ENCODE measurements at places on chromosomes 16 and 17. TPM values are rescaled to one million over a fixed set of nuclear protein-coding genes. Genes with fewer than 3 reads are reported as not detected.

The ZNF594 gene
- 6.5 TPM for total RNA-seq

The GLTPD2 gene
- total RNA-seq = not detected

The SLC6A2 gene
- not detected for total RNA-seq

The ARL2BP gene
- total RNA-seq = 26.4 TPM

The ZNF597 gene
- 1.3 TPM for total RNA-seq

The CA7 gene
- total RNA-seq = 0.18 TPM

The KCNJ2 gene
- not detected for total RNA-seq
